ENCODE measurements at places on chromosomes 5 and 9. TPM values are rescaled to one million over a fixed set of nuclear protein-coding genes. Genes with fewer than 3 reads are reported as not detected.

Gene PIK3R1
- 13.6 TPM for total RNA-seq

Gene PCA3
- not detected for total RNA-seq

Gene MZB1
- total RNA-seq: not detected

Gene MRNIP
- total RNA-seq: 12.2 TPM

Gene IFNA2
- not detected for total RNA-seq

Gene WNK2
- total RNA-seq: not detected

Gene SOX30
- total RNA-seq: not detected

Data from hair follicular keratinocyte (primary cell).